ENCODE measurements at places on chromosomes 2 and 18.

- no peak overlapping the region for H3K4me3 ChIP-seq
- DNase-seq, result no peak
- no peaks in the 10 kb centered on the region for H3K4me1 ChIP-seq
- H3K36me3 ChIP-seq, result no peaks in the 10 kb centered on the region
- no peak overlapping the region for H3K27ac ChIP-seq
Measured at GRCh38 chr2:127437781-127438726, 19.8 kb downstream of the PROC start.

- H3K27me3 ChIP-seq, result no peaks in the 10 kb centered on the region
- H3K4me3 ChIP-seq, result no peak overlapping the region
- no peaks in the 10 kb centered on the region for H3K4me1 ChIP-seq
- no peak for DNase-seq
- no peaks in the 10 kb centered on the region for H3K36me3 ChIP-seq
Measured at GRCh38 chr2:146214394-146214929, 1630.4 kb upstream of the ACVR2A start.

GRCh38 chr18:2412996-2413751 is 158.1 kb downstream of the METTL4 start:
- no peaks in the 10 kb centered on the region for H3K4me1 ChIP-seq
- DNase-seq, result no peak
- no peak overlapping the region for H3K27ac ChIP-seq
- no peaks in the 10 kb centered on the region for H3K27me3 ChIP-seq
- no peaks in the 10 kb centered on the region for H3K36me3 ChIP-seq
- no peak overlapping the region for H3K4me3 ChIP-seq

- H3K36me3 ChIP-seq, result no peaks in the 10 kb centered on the region
- no peak overlapping the region for H3K27ac ChIP-seq
- H3K4me3 ChIP-seq, result no peak overlapping the region
- DNase-seq, result no peak
- no peaks in the 10 kb centered on the region for H3K4me1 ChIP-seq
Measured at GRCh38 chr2:119879502-119879901, 119.8 kb downstream of the PTPN4 start.

- H3K27me3 ChIP-seq, result no peaks in the 10 kb centered on the region
- no peak overlapping the region for H3K4me3 ChIP-seq
- no peaks in the 10 kb centered on the region for H3K4me1 ChIP-seq
- no peaks in the 10 kb centered on the region for H3K36me3 ChIP-seq
- no peak overlapping the region for H3K27ac ChIP-seq
Measured at GRCh38 chr18:74454279-74454751, 2.8 kb downstream of the DIPK1C start.

Measured in aorta (tissue), 5 donors.